ENCODE measurements at places on chromosomes 5 and 9.

- no peak for DNase-seq
Observed at GRCh38 chr9:114763220-114763619, 42.6 kb downstream of the TNFSF15 start.

DNA sequence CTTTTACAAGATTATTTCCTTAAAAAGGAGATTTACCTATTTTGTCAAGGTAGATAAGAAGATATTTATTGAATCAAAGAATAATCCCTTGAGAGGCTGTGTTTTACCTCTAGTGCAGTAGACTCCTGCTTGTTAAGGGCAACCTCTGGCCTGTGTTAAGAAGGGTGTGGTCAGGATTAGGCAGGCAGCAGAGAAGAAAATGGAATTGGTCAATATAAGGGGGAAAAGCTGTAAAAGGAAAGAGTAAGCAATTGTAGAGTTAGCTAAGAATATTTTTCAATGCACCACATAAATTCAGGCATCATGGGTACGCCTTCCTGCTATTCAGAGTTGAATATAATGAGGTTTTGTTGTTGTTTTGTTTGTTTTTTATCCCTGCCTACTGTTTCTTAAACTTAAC lies 6.2 kb downstream of the CCDC125 start:
- DNase-seq = no peak

GRCh38 chr5:81300921-81301270 lies 491 bp upstream of the ZCCHC9 start:
- no peak for DNase-seq

GRCh38 chr5:54851449-54851848 lies 133.9 kb downstream of the ESM1 start:
- no peak for DNase-seq

DNA sequence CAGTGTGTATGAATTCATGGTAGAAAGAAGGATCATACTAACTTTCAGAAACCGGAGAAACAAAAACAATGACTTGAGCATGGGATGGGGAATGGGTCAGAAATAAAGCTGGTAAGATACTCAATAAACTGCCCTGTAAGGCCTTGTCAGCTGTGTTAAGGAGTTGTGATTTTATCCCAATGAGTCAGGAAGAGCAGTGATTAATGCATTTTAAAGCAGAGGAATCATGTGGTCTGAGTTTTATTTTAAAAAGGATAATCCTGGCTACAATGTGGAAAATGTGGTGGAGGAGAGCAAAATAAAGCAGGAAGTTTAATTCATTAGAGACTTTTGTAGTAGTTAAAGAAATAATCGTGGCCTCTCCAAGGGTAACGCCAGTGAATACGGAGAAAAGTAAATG lies 28.7 kb downstream of the DHX29 start:
- DNase-seq = no peak

DNA sequence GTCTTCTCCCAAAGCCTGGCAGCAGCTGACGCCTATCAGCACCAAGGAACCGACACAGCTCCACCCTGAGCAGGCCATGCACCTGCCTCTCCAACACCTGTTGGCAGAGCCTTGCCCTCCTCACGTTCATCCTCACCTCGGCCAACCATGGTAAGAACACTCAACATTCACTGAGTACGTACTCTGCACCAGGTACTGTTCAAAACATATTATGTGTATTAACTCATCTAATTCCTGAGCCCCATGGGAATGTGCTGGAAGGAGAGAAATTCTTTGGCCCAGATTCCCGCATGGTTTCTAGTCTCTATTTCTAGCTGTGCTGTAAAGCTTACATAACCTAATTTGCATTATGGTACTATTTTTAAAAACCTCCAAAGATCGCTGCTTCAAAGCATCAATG lies 86.1 kb downstream of the GPR21 start:
- no peak for DNase-seq

- no peak for DNase-seq
Observed at GRCh38 chr5:93247105-93247504, 333.9 kb downstream of the NR2F1-AS1 start.

DNA sequence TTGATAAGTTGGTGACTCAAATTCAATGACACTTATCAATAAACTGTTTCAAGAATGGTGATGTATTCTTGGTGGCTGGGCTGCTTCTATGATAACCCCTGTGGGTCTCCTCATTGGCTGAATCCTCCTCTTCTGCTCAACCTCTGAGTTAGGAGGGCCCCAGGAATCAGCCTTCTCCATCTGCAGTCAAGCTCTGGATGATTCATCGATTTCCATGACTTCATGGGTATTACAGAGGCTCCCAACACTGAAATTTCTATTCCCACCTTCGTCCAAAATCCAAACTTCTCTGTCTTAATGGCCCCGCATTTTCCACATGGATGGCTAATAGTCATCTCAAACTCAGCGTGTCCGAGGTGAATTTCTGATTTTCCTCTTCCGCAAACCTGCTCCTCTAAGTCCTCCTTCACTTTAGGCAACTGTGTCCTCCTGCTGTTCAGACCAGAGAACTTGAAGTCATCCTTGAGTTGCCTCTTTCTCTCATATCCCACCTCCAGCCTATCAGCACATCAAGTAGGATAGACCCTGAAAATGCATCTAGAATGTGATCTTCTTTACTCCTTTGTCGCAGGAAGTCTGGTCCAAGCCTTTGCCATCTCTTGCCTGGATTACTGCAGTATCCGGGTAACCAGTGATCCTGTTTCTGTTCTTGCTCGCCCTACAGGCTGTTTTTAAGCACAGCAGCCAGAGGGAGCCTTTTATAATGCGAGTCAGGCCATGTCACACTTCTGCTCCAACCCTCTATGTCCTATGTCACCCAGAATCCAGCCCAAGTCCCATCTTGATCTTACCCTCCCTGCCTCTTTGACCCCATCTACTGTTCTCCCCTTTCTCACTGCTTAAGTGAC lies 41.4 kb upstream of the IL7R start:
- peak; percentile 72 for DNase-seq

DNA sequence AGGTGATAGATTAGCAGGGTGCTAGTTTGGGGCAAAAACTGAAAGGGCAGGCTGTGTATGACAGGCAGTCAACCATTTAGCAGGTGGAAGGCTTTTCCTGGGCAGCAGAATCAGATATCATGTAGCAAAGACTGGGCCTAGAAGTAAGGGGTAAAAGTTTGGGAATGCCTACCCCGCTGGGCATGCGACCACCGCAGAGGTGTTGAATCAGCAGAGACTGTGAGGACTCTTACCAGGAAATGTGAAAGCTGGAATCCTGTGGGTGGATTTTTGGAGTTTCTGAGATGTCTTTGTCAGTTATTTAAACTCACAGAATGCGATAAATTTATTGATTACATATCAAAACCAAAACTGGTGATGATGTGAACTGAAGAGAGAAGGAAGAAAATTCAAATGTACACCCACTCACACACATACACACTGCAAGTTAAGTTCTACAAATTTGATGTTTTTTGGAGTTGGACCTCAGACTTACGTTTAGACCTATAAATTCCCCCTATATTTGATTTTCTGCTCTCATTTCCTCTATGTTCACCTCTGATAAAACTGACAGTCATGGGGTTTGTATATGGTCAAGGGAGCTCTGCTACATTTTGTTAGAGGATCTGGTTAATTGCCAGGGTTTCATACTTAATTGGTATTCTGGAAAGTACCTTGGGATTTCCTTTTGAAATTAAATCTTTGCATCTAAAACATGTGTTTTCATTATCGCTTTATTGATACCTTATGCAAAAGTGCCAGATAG lies 333.6 kb downstream of the CSNK1G3 start:
- no peak for DNase-seq

DNA sequence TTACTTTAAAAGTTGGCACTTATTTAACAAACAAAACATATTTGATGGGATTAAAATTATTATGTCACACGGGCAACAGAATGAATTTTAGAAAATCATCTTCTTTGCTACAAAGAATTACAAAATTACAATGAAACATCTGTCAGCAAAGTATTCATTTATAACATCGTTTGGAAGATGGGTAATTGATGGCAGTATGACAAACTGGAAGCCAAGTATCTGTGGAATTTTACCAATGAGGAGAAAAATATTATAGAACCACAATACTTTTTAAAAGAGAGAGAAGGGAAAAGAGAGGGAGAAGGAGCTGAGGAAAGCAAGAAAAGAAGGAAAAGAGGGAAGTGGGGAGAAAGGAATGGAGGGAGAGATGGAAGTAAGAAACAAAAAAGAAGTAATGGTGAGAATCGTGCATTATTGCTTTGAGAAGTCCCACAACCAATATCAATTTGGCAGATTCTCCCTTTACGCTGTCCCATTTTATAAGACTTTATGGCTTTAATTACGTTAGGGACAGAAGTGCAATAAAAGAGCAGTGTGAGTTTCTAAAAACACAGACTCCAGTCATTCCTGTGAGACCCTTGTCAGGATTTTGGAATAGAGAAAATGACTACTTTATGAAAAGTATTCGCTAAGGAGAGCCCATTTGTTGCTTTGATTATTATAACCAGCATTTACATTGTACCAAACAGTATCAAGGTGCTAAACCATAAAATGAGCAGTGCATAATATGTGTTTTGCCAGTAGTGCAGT lies 76.7 kb downstream of the LURAP1L start:
- DNase-seq = no peak

DNA sequence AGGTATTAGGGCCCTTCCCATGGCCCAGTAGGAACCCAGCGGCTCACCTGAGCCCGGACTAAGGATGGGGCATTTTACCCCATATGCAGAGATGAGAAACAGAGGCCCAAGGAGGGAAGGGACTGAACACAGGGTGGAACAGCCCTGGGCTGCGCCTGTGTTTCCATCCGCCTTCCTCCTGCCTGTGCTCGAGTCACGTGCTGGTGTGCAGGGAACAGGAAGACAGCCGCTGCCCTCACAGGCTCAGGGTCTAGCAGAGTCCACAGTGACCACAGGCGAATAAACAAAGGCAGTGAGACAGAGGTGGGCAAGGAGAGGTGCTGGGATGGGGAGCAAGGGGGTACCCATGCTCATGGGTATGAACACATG lies 129.4 kb downstream of the C9orf50 start:
- DNase-seq = no peak

DNA sequence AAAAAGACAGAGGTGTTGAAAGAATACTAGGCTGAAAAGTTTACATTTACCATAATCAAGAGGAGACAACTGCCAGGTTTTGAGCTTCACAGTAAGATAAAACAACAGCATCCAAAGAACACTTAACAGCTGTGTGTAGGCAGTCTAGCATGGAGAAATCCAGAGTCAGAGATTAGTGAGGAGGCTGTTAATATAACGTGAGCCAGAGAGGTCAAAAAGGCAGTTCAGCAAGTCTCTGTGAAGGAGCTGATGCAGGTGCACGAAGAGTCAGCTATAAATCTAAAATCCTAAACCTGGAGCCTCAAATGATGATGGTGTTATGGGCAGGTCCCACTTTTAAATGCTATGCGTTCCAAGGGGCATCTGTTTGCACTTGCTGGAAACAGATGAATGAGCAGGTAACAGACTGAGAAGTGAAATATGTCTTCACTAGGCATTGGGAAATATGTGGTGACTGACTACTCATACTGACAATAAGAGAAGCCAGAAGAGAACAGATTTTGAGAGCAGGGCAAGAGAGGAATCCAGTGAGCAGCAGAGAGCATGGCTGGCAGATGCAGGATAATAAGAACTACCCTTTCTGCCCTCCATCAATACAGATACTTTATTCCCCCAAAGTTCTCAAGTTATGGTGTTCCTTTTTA lies 8.7 kb downstream of the APTX start:
- no peak for DNase-seq

DNA sequence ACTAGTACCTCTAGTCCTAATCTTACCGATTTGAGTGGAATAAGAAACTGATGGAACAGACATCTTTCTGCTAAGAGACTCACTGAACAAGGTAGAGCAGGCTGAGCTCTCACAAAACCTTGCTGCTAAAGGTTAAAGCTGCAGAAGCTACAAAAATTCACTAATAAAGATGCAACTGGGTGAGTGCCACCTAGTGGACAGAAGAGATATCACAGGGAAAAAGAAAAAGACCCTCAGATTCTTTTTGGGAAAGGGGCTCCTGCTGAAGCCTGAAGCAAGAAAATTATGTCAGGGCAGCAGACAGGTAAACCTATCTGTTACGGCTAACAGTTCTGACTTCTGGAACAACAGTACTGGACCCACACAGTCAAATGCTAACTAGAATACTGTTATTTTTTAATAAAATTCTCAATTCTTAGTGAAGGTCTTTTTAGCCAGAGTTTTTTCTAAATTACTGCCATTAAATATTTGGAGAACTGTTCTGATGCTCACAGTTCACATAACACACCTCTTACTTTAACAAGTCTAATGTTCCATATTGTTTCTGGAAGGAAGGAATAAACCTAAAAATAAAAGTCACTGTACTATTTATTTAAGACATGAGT lies 51.2 kb downstream of the DIAPH1 start:
- peak; percentile 3 for DNase-seq

GRCh38 chr5:26692952-26693351 lies 345.4 kb downstream of the CDH9 start:
- DNase-seq = no peak

GRCh38 chr9:37840560-37841194 lies 40.1 kb downstream of the DCAF10 start:
- DNase-seq = no peak

DNA sequence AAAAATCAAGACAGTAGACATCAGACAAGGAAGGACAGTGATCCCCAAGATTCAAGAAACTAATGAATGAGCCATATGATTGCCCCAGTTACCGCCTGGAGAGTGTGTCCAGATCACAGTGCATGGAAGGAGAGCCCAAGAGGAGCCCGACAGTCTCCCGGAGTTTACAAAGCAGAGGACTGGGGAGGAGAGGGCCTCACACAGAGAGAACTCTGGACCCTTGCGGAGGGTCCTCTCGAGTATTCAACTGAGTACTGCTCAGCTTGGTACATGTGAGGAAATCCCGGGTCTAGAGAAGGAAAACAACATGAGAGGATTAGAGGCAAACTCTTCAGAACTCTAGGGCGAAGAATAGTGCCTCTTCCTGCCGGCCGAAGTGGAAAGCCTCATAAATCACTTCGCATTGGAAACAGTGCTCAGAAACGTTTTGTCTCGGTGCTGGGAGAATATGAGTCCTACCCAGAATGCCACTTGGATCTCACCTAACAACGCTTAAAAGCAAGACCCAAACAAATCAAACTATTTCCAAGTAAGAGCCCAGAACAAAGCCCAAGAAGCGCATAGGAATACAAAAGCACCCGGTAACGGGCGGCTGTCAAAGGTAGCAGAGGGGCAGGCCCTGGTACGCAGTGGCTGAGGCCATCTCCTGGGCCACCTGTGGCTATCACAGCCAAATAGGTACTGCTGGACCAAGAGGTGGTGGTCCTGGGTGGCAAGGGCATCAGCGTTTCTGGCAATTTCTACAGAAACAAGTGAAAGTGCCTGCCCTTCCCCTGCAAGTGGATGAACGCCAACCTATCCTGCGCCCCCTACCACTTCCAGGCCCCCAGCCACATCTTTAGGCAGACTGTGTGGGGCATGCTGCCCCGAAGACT lies 36.0 kb downstream of the FAM78A start:
- DNase-seq = no peak

- no peak for DNase-seq
Observed at GRCh38 chr5:94700592-94700991, 82.1 kb downstream of the SLF1 start.
